Heart left ventricle (tissue), 16 donors: ENCODE measurements at places on chromosomes 7 and 10.

GRCh38 chr7:94088560-94088959, 84.4 kb upstream of the BET1 start:
- DNase-seq = no peak

DNA sequence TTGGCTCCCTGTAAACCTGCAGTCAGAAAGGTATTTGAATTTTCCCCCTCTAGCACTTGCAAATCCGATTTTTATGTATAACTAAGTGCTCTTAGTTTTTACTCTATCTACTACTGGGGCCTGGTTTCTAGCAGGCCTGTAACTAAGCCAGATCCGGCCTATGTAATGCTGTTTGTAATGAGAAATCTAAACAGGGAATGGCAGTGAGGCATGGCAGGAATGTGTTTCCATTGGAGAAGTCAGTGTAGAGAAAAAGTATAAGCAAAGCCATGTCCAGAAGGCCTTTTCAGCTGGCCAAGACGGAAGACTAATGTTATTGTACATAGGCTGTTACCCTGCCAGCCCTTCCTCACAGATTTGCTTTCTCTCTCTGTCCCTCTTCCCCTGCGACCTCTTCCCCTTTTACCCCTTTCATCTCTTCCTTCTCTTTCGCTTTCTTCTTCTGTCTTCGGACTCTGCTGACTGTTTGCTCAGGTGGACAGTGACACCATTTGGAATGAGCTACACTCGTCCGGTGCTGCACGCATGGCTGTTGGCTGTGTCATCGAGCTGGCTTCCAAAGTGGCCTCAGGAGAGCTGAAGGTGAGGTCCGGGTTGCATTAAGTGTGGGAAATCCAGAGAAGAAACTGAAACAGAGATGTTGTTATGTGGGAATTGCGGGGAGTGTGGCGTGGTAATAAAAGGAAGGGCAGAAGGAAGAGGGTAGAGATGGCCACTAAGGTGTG, 297.5 kb downstream of the HDAC9 start:
- no peak for DNase-seq

DNA sequence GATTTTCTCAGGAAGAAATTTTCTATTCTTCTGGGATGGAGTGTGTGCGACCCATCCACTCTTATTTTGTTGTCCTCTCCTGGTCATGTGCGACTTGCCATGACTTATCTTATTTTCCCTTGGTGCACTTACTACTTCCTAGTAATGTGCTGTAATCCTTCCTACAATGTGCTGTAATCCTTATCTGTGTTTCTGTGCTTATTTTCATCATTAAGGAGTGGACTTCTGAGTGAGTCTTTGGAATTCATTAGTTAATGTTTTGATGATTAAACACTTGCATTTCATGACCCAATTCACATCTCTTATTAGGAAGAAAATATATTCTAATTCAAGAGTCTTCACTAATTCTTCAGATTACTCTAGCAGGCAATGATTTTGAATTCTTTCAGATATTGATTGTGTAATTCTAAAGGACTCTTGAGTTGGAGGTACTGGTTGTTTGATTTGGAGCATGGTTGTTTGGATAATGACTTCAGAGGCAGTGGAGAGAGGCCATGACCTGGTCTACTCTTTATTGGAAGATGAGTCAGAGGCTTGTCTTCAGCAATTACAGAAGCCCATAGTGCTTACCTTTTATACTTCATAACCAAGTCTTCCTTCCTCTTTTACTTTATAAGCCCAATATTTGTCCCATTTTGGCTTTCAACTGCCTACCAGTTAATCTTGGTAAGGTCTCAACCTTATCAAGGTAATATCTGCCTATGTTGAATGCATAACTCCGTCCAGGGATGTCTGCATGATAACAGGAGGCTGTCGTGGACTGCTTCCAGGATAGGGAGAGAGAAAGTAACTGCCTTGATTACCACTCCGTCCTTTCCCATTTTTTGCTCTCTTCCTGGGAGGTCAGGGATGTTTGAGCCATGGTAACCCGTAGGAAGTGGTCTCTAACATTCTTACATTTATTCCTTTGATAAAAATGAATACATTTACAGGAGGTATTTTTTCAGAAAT, 278.3 kb upstream of the SP8 start:
- no peak for DNase-seq

DNA sequence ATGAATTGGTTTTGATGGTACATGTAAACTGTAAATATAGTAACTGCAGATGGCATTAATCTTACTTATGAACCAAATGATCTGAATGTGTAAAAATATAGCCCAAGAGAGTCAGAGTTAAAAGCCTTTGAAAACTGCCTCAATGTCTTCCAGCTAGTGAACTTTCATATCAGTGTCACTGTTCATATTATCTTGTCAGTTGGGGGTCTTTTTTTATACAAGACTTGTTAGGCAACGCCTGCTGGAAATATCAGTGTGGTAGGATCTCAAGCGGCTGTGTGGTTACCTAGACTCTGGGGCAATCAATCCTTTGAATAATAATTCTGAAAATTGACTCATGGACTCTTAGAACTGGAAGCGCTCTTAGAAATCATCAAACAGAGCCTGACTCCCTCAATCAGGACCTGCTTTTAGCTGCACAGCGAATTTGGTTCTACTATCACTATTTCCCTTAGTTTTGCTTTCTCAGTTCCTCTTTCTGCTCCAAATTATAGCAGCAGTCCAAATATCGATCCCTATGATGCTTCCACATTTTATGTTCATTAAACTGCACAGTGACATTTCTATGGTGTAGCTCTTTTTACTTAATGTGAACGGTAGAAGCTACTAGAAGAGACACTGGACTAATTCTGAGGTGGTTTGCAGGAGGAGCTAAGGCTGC, 100.1 kb upstream of the COL1A2 start:
- DNase-seq = no peak

DNA sequence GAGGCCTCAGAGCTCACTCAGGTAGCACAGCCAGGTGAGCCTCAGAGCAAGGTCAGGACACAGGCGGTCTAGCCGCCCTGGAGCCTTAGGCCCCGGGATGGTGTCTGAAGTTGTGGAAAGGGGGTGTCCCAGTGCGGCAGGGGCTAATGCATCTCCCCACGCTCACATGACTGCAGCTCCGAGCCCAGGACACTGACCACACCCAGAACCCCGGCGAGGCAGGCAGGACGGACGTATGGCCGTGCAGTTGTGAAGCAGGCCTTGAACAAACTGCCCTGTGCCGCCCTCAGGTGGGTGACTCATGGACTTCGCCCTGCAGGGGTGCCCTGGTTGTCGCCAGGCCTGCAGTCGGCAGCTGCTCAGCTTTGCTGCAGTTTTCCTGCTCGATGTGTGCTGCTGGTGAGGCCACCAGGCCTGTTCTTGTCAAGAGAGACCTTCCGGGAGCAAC, 5.0 kb upstream of the PRKAR1B start:
- DNase-seq = peak; percentile 75

GRCh38 chr10:77682393-77683087, 44.9 kb upstream of the KCNMA1 start:
- no peak for DNase-seq

DNA sequence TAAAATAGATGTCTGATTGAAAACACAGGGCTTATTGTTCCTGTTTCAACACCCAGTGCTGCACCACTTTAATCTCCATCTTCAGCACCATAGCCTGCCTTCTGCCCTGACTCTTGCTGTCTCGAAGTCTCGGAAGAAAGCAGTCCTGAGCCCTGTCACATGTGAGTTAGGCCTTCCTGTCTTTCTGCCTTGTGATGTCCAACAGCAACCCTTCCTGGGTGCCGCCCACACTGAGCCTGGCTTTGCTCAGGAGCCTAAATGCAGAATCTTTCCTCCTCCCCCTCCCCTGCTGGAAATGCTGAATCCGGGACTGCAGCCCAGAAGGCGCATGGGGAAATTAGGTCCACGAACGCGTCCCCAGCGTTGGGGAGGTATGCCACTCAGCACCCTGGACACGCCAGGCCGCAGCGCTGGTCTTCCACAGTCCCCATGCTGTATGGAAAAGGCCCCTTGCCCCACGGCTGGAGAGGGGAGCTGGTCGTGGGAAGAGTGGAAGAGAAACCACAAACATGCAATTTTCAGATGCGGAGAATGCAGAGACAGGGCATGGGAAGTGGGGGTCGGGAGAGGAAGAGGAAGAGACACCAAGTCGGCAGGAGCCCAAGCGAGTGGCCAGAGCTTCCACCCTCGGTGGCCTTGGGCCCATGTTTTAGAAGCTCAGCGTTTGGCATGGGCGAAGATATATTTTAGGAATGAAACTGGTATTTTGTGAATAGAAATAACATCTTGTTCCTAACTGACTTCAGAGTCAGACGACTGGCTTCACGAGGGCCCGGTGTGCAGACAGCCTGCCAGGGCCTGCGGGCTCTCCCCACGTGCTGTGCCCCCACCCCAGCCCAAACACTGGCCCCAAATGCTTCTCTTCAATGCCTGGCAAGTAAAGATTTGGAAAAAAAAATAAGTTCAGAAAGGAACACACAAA, 656.1 kb upstream of the FOXK1 start:
- no peak for DNase-seq

- no peak for DNase-seq
Measured at GRCh38 chr7:95180-95862, 97.0 kb upstream of the FAM20C start.

- DNase-seq = no peak
Measured at GRCh38 chr7:69060516-69060915, 537.8 kb upstream of the AUTS2 start.

DNA sequence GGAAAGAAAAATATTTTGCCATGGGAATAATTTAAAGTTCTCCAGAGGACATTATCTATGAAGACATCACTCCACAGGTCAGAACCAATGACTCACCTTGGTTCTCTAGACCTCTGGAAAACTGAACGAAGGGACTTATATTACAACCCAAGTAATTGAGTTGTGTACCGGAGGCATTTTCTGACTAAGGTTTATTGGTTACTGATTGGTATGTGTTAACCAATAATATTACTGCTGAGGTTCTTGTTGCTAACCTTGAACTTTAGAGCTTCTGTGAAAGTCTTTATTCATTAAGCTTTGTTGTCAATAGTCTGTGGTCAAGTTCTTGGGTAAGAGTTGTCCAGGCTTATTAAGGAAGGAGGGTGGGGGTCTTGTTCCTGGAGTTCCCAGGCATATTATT, 78.1 kb upstream of the MTPN start:
- no peak for DNase-seq

GRCh38 chr10:86392723-86393094, 26.1 kb upstream of the GRID1 start:
- DNase-seq = no peak

- no peak for DNase-seq
Measured at GRCh38 chr10:114228156-114228555, 10.9 kb upstream of the VWA2 start.
